ENCODE measurements at places on chromosomes 1 and 21.

- DNase-seq: no peak
Measured at GRCh38 chr1:187842406-187843165, 1013.8 kb downstream of the PLA2G4A start.

- no peak for DNase-seq
Measured at GRCh38 chr1:240349695-240350094, 258.0 kb downstream of the FMN2 start.

DNA sequence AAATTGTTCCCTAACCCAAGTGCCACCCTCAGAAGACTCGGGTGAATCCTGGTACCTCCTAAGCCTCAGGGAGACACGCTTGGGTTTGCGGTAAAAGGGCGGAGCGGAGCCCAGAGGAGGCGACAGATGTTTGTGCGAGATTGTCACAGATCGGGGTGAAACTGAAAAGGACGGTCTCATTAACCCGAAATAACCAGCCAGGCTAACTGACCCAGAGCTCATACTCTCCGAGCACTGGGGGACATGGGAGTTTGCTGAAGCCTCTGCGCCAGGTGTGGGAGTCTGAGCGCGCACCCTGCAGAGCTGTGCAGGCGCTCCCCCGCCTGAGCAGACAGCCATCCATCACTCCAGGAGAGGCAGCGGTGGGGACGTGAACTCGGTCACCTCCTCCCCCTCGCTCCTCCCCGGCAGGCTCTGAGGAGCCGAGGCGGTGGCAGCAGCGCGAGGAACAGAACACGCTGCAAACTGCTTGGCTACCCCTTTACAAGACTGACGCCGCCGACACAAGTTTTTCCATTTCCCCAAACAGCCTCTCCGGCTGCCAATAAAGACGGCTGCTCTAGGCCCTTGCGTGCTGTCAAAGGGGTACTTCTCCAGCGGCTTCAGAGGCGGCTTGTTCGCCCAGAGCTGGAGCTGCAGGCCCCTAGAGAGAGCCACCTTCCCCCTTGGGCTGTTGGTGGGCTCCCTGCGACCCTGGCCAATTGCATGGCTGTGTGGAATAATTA is 43.5 kb downstream of the RRAGC start:
- DNase-seq: no peak

GRCh38 chr1:229197265-229197585 is 73.7 kb upstream of the RAB4A start:
- no peak for DNase-seq

DNA sequence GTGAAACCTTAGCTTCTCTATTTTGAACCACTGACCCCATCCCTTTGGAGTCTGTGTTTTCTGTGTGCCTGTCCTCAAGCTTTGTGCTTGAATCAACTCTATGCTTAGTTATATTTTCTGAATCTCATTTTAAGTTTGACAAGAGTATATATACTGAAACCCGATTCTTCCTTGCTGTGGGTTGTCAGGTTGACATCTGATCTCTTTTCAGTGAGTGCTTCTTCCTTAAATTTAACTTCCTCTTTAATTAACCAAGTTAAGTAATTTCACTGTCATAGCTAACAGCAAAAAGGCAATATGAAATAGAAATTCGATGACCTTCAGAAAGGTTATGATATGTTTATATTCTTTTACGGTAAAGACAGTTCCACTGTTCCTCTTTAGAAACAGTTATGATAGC is 69.4 kb downstream of the C1orf21 start:
- DNase-seq: no peak

DNA sequence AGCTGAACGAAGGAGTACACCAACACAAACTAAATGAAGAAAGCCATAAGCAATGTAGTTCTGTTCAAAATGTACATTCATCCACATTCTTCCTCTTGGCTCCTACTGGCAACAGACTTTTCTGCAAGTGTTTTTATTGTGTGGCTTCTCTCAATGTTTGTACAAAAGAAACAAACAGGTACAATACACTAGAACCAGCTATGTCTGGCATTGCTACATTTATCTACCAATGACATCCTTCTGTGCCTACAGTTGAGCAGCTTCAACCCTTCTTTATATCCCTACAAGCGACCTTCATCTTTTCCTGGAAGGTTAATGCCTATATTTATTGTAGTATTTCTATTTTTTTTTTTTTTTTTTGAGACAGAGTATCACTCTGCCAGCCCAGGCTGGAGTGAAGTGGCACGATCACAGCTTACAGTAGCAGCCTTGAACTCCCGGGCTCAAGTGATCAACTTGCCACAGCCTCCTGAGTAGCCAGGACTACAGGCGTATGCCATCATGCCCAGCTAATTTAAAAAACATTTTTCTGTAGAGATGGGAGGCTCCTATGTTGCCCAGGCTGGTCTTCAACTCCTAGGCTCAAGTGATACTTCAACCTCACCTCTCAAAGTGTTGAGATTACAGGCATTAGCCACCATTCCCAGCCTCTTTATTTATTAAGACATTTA is 89.3 kb downstream of the ASH1L start:
- DNase-seq: no peak

DNA sequence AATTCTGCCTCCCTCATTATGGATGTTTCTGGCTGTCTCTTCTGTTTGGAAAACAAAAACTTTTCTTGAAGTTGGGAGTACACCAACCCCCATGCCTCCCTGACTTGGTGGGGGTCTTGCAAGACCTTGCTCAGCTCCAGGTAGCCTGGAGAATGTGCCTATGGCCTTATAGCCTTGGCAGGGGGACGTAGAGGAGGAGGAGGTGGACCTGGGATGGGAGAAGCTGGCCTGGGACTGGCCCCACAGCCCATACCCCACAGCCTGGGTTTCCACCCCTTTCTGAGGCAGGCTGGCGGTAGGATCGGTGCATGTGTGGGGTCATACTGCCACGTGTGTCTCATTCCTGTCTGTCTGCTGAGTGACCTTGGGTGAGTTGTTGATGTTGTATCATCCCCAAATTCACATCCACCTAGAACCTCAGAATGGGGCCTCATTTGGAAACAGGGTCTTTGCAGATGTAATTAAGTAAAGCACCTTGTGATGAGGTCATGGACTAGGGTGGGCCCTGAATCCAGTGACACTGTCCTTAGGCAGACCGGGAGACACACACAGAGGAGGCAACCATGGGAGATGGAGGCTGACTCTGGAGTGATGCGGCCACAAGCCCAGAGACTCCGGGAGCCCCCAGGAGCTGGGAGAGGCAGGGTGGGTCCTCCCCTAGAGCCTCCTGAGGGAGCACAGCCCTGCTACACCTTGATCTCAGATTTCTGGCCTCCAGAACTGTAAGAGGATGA is 18.5 kb downstream of the OBSCN start:
- DNase-seq: no peak

DNA sequence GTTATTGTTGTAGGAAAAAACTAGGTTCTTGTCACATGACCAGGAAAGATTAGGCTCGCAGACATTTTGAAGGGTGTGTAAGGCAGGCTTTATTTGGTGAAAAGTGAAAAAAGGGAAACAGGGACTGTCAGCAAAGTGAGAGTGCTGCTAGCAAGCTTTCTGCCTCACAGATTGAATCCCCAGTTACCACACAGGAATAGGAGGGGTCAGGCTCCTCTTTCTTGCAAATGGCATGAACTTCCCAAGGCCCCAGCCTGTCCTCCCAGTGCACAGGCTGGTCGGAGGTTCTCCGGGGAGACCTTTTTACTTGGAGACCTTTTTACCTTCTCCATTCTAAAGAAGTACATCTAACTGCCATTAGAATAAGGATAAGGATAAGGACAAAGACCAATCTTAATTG is 42.1 kb downstream of the SYCP1 start:
- no peak for DNase-seq

GRCh38 chr1:101044259-101044658 is 18.7 kb upstream of the DPH5 start:
- no peak for DNase-seq

DNA sequence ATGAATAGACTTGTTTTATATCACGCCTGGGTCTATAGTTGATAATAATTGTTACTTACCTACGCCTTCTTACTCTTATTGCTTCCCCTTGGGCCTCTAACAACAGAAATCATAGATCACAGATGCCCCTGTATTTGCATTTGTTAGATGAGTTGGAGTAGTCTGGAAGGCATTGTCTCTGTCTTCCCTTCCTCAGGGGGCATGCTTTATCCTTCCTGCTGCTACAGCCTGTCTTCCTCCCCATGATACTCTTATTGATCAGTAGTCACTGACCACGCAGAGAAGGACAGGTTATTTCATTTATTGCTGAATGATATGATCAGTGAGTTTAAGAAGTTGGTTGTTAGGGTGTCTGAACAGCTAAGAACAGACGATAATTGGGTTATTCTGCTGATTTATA is 98.4 kb downstream of the DNM3 start:
- DNase-seq: no peak

DNA sequence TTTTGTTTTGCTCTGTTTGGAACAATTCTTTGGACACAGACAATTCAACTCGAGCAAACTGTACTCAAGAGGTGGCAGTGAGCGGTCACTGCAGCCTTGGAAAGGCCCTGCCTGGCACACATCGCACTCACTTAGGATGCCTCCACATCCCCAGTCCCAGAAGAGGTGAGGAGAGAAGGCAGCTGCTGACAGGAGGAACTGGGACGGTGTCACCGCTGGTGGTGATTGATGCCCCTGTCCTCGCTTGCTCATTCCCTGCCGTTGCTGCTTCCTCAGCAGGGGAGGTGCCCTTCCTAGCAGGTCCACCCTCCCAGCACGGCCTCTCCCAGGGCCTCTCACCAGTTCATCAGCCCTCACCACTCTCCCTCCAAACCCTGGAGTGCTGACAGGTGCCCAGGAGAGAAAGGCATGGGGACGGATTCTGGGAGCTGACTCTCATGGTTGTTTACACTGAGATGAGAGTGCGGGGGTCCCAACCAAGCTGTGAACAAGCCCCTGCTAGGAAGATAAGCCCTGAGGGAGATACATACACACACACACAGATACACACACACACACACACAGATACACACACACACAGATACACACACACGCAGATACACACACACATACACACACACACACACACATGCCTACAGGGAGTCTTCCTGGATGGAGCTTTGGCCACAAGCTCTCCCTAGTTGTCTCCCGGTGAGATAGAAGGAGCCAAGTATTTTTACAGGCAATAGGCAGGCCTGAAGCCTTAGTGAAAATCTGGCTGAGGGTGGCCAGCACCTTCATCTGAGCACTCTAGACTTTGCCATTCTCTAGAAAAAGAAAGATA is 101.1 kb downstream of the CDC7 start:
- DNase-seq: no peak

GRCh38 chr1:47444562-47445465 is 7.0 kb downstream of the FOXD2 start:
- no peak for DNase-seq

DNA sequence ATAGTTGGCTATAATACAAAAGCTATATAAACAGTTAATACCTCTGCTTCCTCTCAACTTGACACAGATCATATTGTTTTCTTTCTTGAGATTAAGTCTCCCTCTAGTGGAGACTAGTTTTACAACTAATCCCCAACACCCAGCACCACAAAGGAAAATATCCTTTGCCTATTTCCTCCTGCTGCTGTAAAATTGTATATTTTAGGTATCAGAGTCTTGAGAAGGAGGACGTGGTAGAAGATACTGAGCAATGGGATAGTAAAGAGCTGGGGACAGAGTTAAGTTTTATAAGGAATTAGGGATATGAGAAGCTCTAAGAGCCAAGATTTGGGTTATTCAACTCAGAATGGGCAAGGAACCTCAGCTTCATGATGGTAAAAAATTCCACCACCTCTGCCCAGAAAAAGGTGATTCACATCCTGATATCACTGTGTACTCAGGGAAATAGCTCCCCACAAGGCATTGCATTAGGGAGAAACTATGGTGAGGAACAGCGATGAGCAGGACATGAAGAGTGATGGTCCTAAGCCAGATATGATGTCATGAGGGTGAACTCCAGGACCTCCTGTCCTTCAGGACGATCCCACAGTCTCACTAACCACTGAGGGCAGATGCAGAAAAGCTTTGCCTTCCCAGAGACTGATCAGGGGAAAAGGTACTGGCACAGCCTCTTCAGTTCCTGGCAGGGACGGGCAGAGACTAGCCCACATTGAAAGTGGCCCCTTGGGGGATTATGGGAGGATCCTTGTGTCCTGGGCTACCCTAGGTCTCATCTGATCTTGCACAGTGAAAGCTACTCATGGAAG is 14.7 kb upstream of the CFAP126 start:
- DNase-seq: peak; percentile 48

GRCh38 chr1:119320100-119320499 is 48.5 kb upstream of the HAO2 start:
- DNase-seq: no peak

- no peak for DNase-seq
Measured at GRCh38 chr1:31860581-31860980, 44.8 kb upstream of the SPOCD1 start.

GRCh38 chr1:172978595-172978994 is 72.1 kb downstream of the TNFSF18 start:
- DNase-seq: no peak

DNA sequence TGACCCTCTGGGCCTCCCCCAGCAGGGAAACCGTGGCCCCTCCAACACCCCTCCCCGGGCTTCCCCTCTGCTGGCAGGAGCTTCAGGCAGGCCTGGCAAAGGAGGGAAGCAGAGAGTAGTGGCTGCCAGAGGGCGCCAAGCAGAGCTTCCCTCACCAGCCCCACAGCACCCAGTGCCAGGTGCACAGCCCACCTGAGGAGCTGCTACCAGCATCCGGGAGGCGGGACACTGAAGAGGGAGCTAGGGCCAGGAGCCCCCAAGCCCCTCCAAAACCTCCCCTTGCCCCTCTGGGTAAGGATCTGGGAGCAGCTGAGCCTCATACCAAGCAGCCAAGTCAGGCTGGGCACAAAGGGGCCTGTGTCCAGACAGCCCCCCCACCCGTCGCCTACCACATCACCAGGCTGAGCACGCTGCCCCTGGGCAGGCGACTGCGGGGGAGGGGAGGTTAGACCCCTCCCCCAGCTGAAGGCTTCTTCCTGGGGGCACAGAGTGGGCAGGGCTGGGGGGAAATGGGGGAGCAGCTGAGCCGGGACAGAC is 19.6 kb downstream of the CCDC24 start:
- DNase-seq: no peak

GRCh38 chr1:96912248-96912647 is 190.7 kb downstream of the PTBP2 start:
- DNase-seq: no peak

GRCh38 chr1:23554481-23555269 is 4.6 kb downstream of the ID3 start:
- peak; percentile 84 for DNase-seq

DNA sequence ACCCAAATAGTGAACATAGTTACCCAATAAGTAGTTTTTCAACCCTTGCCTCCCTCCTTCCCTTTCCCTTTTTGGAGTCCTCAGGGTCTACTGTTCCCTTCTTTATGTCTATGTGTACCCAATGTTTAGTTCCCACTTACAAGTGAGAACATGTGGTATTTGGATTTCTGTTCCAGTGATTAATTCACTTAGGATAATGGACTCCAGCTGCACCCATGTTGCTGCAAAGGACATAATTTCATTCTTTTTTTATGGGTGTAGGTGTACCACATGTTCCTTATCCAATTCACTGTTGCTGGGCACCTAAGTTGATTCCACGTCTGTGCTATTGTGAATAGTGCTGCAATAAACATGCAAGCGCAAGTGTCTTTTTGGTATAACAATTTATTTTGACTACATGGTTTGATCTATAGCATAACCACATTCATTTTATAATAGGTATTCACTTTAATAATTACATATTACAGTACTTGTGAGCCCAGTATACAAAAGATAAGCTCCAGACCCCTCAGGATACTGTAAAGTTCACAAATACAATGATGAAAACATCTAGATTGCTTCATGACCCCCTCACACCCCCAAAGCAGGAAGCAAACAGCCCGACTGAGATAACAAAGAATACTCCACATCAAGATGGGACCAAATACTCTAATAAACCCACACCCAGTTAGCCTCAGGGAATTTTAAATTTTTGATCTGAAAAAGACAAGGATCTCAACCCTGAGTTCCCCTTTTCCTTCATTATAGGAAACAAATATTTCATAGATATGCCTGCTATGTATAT is 45.3 kb downstream of the PUM1 start:
- no peak for DNase-seq
